ENCODE measurements at places on chromosomes 5 and 9.

DNA sequence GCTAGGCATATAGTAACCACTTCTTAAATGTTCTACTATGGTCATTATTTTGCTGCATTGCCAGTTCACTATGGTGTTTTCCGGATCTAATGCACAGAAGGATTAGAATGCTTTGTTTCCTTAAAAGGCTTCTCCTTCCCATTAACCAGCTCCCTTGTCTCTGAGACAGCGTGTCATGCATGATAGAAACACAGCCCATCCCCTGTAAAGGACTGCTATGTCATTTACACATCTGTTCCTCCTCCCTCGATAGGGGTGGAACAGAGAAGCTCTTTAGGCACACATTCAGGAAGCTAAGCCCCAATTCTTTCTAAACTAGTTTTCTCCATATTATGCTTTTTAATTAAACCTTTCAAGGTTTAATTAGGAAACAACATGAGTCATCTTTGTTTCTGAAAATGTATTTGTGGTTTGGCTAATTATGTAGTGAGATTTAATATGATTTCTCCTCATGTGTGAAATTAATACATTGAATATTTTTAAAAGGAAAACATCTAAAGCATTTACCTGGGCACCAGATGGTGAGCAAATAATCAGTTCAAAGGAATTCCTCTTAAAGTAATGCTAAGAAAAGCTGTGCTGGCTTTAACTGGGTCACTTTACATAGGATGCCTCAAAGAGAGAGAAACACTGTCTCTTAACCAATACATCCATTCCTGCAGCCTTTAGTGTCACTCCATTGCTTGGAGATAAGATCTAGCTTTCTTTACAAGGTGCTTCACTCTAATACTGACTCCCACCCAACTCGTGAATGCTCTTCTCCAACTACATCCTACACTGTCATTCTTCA lies 133.3 kb upstream of the PPP1R2B start:
- DNase-seq, result no peak

DNA sequence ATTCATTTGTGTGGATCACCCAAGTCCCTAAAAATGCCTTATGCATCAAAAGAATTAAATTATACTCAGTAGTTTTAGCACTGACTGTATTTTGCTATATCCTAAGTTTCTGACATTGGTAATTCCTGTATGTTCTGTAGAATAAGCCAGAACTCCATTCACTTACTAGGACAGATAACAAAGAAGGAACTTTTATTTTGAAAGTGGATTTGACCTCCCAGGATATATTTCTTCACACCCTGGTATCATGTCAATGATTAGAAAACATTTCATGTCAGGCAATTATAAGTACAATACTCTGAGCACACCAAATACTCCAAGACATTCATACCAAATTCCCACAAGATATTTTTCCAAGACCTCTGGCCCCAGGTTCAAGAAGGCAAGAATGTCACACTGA lies 28.7 kb upstream of the MYOT start:
- DNase-seq, result no peak

GRCh38 chr5:157455057-157455456 lies 5.0 kb upstream of the NIPAL4 start:
- DNase-seq, result no peak

- DNase-seq, result no peak
Observed at GRCh38 chr5:173707392-173707791, 90.9 kb upstream of the BOD1 start.

DNA sequence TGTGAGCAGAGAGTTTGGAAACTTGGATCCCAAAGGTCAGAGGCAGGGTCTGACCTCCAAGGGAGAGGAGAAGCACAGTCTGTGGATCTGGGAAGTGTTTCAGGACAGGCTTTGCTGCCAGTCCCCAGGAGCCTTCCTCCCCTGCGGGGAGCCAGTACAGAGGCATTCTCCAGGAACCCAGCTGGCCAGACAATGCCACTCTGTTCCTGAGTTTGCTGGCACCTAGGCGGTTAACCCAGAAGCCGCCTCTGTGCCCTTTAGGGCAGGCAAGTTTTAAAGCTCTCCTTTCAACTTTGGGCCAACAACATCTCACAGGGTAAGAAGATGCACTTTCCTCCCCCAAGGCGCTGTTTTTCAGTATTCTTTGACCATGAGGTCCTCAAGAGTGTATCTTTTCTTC lies 37.0 kb upstream of the FGF1 start:
- DNase-seq, result no peak

DNA sequence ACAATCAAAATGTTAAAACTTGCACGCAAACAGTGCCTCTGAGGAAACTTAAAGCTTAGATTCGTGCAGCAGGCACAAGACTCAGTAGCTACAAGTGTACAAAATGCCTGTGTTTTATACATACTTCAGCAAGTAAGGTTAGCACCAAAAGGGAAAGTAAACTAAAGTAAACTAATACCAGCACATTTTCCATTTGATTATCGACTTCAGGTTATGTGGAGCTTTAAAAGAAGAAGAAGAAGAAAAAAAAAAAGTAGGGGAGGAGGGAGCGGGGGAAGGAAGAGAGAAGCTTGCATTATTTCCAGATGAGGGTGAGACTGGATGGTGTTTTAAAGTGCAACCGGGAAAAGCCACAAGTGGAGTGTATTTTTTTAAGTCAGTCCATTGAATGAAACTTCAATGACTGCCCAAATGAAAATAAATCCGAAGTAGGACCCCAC lies 596 bp upstream of the ADAMTS6 start:
- DNase-seq, result no peak

- DNase-seq, result no peak
Observed at GRCh38 chr9:98795970-98796363, 388 bp downstream of the ANKS6 start.

DNA sequence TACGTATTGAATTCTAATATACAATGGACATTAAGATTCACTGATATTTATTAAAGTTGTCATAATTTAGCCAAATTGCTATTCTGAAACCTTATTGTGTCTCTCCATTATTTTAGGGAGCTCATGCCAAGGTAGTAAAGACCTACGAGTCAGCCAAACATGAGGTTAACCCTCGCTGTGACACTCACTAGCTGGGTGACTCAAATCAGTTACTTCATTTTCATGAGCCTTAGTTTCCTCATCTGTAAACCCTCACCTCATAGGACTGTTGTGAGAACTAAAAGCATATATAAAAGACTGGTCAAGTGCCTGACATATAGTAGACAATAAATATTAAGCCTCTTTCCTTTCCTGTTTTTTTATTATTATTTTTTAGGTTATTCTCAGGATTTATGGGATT lies 44.0 kb upstream of the PCA3 start:
- no peak for DNase-seq

- no peak for DNase-seq
Observed at GRCh38 chr9:15293804-15294316, 13.2 kb downstream of the TTC39B start.

- no peak for DNase-seq
Observed at GRCh38 chr9:133125941-133126696, 5.1 kb upstream of the RALGDS start.

DNA sequence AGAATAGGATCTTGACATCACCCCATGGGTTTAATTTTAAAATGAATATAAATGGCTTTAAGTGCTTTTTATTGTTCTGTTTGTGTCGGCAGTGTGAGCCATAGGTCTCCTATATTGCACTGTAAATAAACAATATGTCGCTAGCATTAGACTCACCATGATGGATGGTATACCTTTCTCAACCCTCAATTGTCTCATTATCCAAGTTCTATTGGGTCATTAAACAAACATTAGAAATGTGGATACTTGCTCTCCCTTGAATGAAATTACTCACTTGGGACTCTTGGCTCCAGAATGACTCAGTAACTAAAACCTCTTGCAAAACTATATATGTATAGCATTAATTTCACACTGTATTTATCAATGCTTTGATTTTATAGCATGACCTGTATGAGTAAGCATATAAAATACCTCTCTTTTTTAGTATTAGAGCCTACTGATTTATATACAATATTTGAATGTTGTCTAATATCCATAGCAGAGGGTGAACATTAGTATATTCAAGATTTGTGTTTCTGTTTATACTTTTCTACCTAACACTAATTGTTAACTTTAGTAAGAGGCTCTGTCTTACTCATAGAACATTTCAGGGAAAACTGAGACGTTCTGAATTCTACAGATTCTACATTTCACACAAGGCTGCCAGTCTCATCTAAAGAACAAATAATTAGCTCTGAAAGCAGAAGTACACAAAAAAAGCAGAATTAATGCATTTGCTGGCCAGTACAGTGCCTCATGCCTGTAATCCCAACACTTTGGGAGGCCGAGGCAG lies 303.8 kb upstream of the PRR16 start:
- no peak for DNase-seq

- DNase-seq, result no peak
Observed at GRCh38 chr5:145990170-145990569, 53.8 kb downstream of the SH3RF2 start.

DNA sequence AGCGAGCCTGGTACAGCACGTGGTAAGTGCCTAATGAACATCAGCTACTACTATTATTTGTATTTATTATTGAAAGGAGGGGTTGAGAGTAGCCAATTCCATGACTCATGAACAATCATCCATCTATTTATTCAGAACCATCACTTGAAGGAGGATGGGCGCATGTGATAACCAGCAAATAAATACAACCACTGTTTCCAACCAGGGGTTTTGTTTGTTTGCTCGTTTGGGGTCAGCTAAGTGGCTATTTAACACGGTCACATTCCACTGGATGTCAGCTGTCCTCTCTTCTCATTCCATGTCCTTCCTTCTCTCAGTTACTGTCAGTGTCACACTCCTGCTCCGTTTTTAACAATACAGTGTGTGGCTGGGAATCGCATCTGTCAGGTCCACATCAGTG lies 8.6 kb downstream of the RAPGEF1 start:
- DNase-seq, result no peak

DNA sequence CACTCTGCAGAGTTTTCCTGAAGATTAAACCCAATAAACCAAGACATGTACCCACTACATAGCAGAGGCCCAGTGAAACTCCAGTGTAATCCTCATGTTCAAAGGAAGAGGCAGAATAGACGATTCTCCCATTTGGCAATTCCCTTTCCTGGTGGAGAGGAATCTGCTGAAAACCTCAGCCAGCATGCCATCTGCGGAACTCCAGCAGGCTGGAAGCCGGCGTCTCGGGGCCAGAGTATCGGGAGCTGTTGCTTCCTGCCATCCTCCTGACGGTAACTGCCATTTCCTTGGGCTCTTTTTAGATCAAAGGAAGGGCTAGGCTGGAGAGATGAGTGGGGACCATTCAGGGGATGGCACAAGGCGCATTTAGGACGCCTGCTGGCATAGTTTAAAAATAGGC lies 20.5 kb downstream of the NEURL1B start:
- no peak for DNase-seq

GRCh38 chr5:79023947-79024346 lies 38.8 kb upstream of the ARSB start:
- no peak for DNase-seq

All from kidney epithelial cell (primary cell).